ENCODE measurements at places on chromosomes 2 and 18.

DNA sequence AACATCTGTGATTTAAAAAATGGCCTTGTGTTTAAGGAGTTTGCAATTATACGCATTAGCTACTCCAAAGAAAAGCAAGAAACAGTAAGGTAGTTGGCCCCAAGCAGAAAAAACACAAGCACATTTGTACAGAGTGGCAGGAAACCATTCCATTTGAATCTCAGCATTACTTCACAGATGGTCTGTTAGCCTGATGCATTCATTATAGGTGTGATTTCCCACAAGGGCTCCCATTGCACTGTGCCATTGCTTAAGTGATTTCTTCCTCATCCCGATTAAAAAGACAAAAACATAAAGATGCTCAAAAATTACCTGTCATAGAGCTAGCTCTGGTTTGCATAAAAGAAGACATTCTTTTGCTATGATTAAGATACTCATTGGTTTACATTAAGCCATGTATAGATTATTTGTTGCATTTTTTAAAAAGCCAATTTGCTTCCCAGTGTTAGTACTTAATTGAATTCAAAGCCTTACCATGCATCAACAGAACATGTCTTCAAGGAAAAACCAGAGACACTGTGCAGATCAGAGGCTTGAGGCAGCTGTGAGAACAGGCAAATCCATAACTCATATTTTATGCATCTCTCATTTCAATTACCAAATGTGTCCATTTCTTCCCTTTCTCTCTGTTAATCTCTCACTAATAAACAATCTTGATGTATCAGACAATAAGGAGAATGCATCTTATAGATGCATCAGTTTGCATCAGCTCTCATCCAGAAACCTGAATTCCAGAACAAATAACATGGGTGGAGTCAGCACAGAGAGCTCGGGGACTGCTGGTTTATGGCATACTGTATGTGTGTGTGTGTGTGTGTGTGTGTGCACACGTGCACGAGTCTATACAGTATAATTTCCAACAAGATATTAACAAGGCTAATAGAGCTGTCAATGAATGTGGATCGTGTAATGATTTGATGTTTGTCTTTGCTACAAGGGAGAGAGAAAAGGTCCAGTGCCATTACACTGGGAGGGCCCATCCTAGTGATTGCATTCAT is 558.6 kb upstream of the HS6ST1 start:
- no peak for DNase-seq

DNA sequence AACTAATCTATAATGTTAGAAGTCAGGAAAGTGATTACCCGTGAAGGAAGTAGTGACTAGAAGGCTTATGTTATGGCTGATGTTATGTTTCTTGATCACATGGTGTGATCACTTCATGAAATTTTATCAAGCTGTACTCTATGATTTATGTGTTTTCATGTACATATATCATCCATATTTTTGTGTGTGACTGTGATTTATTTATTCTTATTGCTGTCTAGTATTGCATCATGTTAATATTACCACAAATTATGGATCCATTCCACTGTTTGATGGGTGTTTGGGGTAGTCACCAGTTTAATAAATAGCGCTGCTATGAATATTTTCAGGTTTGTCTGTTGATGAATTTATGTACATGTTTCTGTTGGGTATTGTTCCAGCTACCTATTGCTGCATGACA is 59.4 kb downstream of the SH2D6 start:
- no peak for DNase-seq

- DNase-seq, result no peak
These were observed 279.5 kb downstream of the AGAP1 start for GRCh38 chr2:235773188-235773928.

DNA sequence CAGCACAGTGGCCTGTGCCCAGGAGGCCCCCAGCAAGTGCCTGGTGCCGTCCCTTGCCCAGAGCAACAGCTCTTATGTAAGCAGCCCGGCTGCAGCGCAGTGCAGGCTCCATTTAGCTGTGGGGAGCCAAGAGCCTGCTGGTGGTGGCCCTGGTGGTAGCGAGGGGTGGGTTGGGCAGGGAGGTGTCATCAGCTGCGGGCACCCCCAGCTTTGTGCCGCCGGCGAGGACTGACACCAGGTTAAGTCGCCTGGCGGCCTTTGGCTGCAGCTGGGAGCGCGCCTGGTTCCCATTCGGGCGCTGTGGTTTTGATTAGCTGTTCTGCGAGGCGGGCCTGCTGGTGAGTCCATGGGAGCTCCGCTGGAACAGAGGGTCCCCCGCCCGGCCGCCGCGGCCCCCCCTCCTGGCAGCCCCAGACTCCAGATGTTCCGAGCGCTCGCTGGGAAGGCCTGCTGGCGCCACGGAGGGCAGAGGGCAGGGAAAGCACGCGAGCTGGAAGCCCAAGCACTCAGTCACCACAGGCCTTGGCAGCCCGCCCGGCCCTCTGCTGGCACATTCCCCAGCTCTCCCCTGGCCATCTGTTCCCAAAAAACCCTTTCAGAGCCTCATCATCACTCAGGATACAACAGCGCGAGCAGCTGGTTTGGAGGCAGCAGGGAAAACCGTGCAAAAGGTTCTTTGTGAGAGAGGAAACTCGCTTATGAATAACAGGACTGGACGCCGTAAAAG is 18.4 kb downstream of the ATOH8 start:
- no peak for DNase-seq

DNA sequence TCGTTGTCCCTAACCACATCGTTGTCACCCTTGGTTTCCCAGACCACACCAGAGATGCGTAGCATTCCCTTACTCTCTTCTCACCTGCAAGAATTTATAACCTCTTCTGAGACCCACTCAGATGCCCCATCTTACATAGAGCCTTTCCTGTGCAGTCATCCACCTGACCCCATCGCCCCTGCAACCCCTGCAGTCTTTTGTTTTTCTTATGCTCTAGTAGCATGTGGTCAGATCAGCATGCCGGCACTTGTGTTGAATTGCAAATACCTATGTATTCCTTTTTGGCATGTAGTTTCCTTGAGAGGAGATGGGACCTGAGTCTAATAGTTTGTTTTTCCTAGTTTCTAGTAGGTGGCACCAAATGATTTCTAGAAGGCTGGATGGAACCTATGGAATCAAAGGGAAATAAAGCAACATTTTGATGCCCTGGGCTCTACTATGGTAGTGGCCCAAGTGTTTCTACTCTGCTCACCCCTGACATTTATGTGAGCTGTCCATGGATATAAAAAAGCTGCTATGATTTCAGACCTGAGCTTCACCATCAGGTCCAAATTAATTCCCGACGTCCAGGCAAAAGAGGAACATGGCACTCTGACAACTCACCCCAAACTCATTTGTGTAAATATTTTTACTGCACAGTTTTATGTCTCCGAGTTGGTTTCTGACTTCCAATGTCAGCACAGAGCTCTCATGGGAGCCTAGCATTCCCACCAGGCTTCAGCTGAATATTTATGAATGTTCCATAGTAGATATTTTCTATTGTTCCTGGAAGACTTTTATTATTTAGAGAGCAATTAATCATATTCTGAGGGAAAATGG is 143.6 kb downstream of the RNF144A start:
- no peak for DNase-seq

GRCh38 chr2:161373942-161374341 is 42.2 kb upstream of the TBR1 start:
- no peak for DNase-seq

GRCh38 chr2:129457277-129457818 is 522.1 kb upstream of the RAB6C start:
- no peak for DNase-seq

DNA sequence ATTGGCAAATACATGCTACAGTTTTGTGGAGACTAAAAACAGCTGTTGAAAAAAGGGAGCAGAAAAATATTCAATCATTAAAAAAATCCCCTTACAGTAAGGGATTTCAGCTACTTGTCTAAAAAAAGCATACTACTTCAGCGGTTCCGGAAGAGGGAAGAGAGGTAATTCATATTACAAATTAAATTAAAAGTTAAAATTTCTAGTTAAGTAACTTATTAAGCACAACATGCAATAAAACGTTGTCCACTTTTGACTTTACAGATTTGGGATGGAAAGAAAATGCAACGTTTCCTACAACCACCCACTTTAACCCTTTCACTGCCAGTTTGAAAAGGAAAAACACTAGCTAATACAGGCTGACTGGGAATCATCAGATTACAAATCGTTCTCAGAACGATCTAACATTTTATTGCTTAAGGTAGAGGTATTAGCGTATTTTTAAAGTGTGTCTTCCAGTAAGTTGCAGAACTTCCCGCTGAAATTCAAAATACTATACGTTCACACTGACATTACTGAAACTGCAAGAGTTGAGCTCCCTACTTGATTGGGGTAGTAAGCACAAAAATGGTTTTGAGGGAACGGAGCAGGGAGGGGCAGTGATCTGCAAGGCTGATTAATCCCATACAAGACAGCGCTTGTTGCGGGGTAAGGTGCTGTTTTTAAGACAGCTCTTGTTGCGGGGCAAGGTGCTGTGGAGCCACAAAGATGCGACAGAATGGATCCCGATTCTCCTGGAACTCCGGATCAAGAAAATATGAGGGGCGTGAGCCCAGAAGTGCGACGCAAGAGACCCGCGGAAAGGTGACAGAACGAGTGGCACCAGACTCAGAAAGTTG is 743 bp downstream of the HADHA start:
- DNase-seq, result no peak

GRCh38 chr18:75116809-75117208 is 92.1 kb downstream of the PTGR3 start:
- DNase-seq, result no peak

- DNase-seq, result no peak
These were observed 50.3 kb downstream of the KCNF1 start for GRCh38 chr2:10962004-10962403.

DNA sequence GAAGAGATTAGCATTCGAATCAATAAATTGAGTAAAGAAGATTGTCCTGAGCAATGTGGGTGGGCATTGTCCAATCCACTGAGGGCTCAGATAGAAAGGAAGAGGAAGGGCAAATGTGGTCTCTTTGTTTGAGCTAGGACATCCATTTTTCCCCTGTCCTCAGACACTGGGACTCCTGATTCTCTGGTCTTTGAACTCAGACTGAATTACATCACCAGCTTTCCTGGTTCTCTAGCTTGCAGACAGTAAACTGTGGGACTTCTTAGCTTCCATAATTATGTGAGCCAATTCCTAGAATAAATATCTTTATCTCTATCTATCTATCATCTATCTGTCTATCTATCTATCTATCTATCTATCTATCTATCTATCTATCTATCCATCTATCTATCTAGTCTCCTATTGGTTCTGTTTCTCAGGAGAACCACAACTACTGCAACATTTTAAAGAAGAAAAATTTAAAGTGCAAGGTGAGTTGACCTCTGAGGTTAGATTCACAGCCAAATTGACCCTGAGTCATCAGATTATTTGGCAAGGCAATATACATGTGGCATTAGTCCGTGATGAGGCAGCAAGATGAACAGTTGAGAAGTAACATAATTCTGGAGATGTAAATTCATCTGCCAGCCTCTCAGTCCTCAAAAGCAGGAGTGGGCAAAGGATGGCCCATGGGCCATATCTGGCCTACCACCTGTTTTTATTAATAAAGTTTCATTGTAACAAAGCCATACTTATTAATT is 191.4 kb downstream of the PDE11A start:
- no peak for DNase-seq

DNA sequence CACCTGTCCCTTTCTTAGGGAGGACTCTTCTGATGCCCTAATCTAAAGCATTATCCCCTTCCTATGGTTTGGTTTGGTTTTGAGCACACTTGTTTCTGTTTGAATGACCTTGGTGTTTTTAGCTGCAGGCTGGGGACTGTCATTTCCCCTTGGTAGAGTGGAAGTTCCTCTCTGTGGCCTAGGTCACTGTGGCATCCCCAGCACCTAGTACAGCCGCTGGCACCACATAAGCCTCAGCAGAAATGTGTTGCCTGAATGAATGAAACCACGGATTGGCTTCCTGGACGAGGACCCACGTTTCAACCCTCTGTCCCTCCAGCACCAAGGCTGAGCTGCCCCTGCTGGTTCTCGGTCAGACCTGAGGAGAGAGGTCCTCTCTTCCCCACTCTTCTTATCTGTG is 159.9 kb downstream of the CTIF start:
- DNase-seq, result no peak

DNA sequence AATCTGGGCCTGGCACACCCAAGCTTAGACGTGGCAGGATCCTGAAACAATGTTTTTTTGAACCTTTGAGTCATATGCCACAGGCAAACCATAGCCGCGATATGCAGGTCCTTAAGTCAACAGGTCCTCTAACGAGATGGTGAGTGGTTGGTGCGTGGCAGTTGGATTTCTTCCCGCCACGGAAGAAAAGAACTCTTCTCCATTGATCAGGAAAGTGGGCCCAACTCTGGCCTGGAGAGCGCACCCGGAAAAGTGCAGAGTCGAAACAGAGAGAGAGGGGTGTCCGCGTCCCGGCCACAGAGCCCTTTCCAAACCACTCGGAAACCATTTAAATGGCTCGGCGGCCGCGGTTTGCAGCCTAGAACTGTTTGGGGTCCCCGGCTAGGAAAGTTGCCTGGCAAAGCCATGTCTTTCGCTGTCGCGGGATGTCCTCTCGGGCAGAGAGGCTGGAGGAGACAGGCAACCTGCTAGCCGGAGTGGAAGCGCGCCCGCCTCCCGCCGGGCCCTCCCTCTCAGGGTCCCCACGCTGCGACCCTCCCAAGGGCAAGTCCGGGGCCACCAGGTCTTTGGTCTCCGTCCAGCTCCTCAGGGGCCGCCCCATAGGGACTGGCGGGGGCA is 777 bp downstream of the GALNT3 start:
- no peak for DNase-seq

DNA sequence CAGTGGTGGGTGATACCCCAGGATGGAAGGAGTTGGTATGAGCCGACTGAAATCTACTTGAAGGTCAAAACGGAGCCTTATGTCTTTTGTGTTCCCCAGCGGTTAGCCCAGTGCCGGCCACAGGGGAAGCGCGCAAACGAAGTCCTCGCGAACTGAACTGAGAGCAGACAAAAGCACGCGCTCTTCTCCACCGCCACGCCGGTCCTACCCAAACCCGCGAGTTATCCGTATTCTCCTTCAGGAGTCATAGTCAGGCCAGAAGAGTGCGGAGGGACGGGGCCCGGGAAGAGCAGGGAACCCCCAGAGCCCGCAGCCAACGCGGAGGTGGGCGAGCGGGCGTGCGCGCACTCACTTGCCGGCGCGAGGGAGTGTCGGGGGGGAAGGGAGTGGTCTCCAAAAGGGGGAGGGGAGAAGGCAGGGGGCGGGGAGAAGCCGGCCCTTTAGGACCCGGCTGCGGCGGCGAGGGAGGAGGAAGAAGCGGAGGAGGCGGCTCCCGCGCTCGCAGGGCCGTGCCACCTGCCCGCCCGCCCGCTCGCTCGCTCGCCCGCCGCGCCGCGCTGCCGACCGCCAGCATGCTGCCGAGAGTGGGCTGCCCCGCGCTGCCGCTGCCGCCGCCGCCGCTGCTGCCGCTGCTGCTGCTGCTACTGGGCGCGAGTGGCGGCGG is at the start of gene IGFBP2:
IGFBP2 (plus strand) TSS at position 469 of the 664 bp plus-strand sequence; CDS start at position 573, 104 bp downstream.
- no peak for DNase-seq

- DNase-seq, result no peak
These were observed 89.9 kb downstream of the TRIP12 start for GRCh38 chr2:229831805-229832509.

- no peak for DNase-seq
These were observed 233.3 kb downstream of the INSIG2 start for GRCh38 chr2:118321432-118322105.
